ENCODE measurements at places on chromosomes 4 and X. TPM values are rescaled to one million over a fixed set of nuclear protein-coding genes. Genes with fewer than 3 reads are reported as not detected.

The SATL1 gene
- not detected for total RNA-seq

DNA sequence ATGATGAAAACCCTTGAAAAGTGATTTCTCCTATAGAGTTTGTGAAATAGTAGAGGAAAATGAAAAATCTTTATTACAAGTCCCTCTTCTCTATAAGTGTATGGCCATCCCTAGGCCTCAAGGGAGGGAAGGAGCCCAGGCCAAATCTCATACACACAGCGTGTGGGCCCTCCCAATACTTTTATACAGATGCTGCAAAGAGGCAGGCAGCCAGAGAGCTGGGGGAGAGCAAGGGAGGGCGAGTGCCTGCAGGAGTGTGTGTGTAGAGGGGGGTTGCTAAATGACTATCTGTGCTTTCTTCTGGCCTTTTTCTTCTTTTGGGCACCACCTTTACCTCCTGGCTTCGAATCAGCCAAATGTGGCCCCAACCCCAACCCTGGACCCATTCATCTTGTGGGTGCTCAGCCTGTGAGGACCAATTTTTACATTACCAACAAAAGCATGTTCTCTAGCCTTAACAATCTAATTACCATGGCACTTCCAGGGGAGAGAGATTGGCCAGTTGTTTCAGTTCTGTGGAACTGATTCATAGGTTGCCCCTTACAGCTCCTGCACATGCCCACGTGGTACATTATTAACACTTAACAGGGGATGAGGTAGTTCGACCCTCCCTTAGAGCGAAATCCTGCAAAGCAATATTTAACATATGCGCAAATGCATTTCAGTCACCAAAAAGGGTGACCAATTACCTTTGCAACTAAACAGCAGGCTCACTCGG lies 2.0 kb downstream of the GPC3 start:
- no peak for DNase-seq

DNA sequence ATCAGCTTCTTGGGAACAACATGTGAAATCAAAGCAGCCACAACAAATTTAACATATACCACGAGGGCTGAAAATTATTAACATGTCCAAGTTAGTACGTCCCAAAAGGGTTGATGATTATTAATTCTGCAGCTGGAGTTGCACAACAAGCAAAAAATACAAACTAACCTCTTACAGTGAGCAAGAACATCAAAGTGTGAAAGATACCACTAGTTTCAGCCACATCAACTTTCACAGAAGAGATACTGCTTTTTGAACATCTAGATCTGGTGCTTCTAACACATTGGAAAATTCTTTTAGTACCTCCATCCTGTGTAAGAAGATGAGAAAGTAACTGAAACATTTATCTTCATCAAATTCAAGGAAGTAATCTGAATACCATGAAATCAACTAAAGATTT lies 334.1 kb downstream of the PCDH7 start:
- DNase-seq: no peak

The CACNA1F gene
- total RNA-seq: under 0.01 TPM

The IGBP1 gene
- 75.8 TPM for total RNA-seq

GRCh38 chrX:29299684-29300083 lies 712.4 kb downstream of the IL1RAPL1 start:
- DNase-seq: peak; percentile 15

DNA sequence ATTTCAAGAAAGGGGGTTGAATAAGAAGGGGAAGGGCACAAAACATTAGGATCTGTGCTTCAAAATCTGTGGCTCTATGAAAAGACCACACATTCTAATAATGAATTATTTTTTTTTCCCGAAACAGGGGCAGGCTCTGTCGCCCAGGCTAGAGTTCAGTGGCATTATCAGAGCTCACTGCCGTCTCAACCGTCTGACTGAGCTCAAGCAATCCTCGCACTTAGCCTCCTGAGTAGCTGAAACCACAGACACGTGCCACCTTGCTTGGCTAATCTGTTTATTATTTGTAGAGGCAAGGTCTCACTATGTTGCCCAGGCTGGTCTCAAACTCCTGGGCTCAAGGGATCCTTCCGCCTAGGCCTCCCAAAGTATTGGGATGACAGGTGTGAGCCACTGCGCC lies 33.4 kb downstream of the ACSL1 start:
- DNase-seq: no peak

The WAS gene
- total RNA-seq: not detected

The CCKAR gene
- total RNA-seq: not detected

DNA sequence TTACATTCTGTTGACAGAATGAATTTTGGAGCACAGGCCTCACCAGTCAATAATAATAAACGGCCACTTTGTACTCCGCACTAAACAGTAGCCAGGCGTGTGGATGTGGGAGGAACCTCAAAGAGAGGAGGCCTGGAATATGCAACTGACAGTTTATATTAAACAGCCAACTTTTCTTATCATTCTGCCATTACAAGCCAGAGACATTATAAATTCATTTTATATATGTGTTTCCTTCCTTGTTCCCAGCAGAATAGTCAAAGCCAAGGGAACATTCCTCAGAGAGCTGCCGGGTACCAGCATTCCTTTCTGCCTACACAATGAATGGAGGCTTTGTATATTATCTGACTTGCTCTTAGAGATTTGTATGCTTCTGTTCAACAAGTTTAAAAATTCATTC lies 436.5 kb upstream of the FTHL17 start:
- DNase-seq: no peak

The BANK1 gene
- 0.26 TPM for total RNA-seq

Data from bronchial epithelial cell (primary cell).